ENCODE measurements at places on chromosomes 12 and 14.

DNA sequence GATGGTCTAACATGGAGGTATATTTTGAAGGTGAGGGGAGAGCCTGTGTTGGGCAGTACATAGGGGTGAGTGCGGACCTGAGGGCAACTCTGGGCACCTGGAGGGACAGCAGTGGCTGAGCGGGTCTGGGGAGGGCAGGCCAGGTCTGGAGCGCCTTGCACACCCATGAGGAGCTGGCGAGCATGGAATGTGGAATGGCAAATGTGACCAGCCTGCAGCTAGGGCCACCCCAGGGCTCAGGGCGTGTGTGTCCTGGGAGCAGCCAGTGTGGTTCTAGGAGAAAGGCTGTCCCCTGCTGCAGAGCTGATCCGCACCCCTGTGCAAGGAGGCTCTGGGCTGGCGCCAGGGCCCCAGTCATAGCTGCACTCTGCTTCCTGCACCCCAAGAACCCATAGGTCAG, 24.5 kb downstream of the BCL7A start:
- DNase-seq, result no peak

DNA sequence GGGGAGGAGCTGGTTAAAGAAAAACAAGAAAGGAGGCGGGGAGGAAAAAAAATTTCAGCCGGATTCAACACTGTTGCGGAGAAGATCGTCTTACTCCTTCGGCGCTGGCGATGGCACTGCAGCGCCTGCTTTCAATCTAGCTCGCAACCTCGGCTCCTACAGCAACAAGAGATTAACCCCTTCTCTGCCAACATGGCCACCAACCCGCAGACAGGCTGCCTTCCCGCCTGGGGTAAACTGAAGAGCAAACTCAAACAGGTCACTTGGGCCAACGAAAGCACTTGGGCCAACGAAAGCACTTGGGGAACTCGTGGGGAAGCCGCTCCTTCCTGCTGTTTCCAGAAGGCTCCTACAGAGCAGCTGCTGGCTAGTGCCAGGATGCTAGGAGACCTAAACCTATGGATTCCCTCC, 73.7 kb downstream of the CIT start:
- peak; percentile 64 for DNase-seq

DNA sequence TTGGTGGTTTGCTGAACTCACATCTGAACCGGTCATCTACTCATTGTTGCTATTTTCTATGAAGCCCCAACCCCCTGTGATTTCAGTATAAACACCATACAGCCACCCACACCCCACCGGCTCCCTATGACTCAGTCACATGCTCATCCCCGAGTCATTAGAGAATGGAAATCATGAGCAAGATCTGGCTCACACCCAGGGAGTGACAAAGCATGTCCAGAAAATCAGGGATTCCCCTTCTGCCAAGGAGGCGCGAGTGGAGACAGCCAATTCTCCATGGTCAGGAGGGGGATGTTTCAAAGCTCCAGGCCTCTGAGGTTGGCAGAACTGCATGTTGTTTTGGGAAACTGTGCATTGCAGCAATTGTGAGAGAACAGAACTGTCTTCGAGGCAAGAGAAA, 657.5 kb upstream of the TBX3 start:
- peak; percentile 61 for DNase-seq

- DNase-seq, result no peak
These were observed 3.6 kb upstream of the LGALS3 start for GRCh38 chr14:55125403-55125802.

GRCh38 chr12:26465419-26466097, 270.2 kb downstream of the SSPN start:
- no peak for DNase-seq

DNA sequence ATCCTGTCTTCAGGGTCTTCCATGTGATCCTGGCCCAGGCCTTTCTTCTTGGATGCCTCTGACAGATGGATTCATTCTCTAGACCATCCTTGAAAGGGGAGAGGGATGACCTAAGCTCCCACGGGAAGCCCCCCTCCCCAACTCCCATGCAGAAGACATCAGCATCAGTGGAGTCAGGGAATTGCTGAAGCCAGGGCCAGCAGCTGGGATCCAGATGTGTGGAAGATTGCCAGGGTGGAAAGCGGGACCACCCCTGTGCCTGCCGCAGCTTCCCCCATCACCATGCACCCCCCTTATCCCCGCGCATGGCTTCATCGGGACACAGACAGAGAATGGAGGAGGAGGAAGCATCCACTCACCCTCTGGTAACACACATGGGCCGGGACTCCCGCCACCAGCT, 183.6 kb upstream of the PRMT8 start:
- no peak for DNase-seq

GRCh38 chr14:95352481-95352880, 32.8 kb upstream of the CLMN start:
- no peak for DNase-seq

- no peak for DNase-seq
These were observed 234.4 kb downstream of the TMEM121 start for GRCh38 chr14:105760691-105761344.

- peak; percentile 53 for DNase-seq
These were observed 184.8 kb downstream of the ZFP36L1 start for GRCh38 chr14:68607867-68608573.

GRCh38 chr12:3042826-3043225, 34.4 kb upstream of the TSPAN9 start:
- DNase-seq, result no peak

- DNase-seq, result no peak
These were observed 29.0 kb downstream of the CDK17 start for GRCh38 chr12:96371138-96371789.

DNA sequence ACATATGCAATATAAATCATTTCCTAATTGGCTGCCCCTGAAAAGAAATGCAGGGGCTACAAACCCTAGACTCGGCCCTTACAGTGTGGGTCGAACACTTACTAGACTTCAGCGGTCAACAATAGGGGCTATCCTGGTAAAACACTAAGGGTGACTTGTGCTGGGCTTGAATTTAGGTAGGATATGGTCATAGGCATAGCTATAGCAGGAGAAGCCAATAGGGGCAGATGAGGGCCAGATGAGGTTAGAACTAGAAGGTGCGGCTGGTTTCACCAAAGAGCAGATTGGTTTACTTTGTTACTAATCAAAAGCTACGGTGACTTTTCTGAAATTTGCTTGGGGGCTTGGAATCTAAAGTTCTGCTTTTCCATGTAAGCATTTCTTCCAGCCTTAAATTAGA, 282.3 kb upstream of the DIO2 start:
- DNase-seq, result no peak

GRCh38 chr12:54977857-54978256, 6.7 kb downstream of the TESPA1 start:
- no peak for DNase-seq

DNA sequence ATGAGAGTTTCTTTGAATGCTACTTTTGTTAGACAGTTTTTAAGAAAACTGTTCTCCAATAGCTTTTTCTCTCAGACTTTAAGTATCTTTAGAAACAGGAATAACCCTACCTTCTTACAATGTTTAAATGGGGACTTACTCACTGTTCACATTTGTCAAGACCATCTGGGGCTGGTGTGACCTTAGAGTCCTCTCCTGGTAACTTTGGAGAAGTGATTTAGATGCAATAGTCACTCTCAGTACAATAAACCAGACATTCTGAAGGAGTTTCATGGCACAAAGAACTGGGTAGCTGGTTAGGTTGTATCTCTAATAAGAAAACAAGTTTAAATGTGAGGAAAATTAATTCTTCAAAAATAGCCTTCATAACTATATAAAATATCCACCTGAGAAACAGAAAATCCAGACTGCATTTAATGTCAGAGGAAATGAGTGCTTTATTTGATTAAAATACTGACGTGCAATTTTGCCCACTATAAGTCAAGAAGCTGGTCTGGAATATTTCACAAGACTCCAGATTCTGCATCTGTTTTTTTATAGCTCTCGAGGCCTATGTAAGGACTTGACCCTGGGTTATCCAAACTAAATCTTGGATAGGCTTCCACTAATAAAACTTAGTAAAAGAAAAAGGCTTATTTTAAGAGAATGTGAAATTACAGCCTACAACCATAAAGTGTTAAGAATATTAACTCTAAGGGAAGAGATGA, 108.7 kb downstream of the PTGER2 start:
- peak; percentile 70 for DNase-seq

DNA sequence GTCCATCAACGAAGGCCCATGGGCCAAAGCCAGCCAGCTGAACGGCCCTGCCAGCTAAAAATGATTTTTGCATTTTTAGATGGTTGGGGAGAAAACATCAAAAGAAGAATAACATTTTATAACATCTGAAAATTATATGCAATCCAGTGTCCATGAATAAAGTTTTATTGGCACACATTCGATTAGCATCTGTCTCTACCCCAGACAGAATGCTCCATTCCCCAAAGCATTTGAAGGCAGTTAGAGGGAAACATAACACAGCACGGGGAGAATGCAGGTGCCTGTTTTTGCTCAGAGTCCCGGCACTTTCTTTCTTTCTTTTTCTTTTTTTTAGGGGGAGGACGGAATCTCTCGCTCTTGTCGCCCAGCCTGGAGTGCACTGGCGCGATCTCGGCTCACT, 110.7 kb downstream of the ZNF664 start:
- DNase-seq, result no peak

- DNase-seq, result no peak
These were observed 50.9 kb downstream of the CHST11 start for GRCh38 chr12:104507672-104508071.

DNA sequence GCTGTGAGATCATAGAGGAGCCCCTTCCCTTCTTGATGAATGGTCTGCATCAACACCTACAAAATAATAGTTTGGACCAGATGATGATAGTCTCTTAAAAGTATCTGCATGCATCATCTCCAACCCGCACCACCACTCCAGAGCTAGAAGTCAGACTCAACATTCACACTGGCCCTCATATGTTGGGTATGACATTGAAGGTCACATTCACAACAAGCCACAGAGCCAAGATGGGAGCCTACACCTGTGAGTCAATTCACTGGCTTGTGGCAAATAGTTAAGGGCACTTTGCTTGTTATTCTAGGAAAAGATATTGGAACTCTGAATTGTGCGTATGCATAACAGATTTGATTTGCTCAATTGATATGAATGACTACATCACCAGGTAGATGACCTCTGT, 1197.9 kb downstream of the VRK1 start:
- no peak for DNase-seq

DNA sequence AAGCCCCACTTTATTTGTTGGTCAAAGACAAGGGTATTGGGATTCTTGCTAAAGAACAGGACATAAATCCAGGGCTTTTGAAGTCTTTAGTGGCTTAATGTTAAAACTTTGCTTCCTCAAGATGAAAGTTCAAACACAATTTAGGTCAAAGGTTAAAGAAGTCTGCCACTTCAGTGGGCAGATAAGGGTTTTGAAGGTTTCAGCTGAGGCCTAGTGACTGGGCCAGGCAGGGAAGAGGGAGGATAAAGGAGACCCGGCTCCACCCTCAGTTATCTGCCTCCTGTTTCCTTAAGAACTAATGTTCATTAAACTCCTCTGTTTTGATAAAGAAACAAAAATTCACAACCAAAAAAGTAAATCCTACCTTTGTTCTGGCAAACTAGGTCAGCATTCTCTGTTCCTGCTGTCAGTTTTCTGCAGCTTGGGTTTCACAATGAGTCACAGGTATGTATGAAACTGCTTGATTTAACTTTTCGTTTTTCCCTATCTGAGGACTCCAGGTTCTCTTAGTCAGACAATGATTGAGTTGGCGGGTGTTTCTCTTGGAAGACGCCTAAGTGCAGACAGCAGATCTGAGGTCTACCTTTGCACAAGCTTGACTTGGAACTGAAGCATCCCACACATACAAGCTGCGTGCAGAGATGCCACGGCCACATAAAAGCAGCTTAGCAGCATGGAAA, 208.3 kb downstream of the EXOC5 start:
- DNase-seq, result peak; percentile 28

DNA sequence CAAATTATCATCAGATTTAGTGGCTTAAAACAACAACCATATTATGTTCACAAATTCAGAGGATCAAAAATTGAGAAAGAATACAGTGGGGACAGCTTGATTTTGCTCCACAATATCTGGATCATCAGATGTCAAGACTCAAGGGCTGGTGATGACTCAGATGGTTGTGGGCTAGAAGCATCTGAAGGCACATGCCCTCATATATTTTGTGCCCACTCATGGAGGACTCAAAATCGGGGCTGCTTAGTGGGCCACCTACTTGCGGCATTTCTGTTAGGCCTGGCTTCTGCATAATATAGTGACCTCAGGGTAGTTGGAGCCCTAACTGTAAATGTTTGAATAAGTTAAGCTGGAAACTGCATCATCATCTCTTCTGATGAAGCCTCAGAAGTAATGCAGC, 584.5 kb downstream of the SLC16A7 start:
- DNase-seq, result no peak

DNA sequence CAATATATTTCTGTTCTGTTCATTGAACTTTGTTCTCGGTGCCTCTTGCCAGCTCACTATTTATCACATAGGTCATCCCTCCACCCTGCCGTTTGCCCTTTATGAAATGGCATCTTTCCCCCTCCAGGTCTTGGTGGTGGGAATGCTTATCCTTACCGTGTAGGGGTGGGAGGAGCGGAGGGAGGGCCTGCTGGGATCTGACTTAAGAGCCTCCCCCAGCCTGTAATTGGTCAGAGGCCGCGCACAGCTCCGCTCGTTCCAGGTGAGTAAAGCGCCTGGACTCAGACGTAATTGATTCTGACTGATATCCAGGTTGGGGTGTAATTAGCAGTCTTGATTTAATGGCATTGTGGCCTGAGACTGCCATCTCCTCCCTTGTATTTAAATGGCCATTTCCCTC, 185.3 kb downstream of the TSPAN9 start:
- no peak for DNase-seq

DNA sequence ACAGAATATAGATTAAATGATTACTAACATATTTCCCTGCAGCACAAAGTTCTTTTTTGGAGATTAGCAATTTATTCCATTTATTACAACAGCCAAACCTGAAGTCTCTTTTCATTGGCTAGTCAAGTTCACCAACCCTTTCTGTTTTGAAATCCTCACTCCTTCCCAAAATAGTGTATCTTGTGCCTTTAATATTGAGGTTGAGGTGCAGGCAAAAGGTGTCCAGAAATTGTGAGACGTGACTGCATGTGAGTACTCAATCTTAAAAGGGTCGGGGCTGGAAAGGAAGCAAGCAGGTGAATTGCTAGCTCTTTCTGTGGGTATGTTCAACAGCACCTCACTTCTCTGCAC, 11.1 kb upstream of the FOXN3 start:
- no peak for DNase-seq

DNA sequence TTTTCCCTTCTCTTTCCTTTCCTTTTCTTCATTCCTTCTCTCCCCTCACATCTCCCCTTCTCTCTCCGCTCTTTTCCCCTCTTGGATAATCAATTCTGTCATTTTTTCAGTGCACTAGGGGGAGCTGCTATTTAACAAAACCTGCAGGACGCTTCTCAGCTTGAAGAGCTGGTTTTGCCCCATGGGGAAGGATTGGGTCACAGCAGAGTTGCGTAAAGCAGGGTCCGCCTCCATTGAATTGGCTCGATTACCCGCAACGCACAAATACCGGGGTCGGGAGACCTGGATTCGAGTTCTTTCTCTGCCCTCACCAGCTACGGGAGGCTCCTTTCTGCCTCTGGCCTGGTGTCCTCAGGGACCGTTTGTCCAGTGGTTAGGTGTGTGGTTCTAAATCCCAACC, 42.1 kb upstream of the CHGA start:
- DNase-seq, result peak; percentile 2

All from umbilical cord (tissue), 2 donors.